Daoy (cell line): ENCODE measurements at places on chromosomes 2 and 18. TPM values are rescaled to one million over a fixed set of nuclear protein-coding genes. Genes with fewer than 3 reads are reported as not detected.

DNA sequence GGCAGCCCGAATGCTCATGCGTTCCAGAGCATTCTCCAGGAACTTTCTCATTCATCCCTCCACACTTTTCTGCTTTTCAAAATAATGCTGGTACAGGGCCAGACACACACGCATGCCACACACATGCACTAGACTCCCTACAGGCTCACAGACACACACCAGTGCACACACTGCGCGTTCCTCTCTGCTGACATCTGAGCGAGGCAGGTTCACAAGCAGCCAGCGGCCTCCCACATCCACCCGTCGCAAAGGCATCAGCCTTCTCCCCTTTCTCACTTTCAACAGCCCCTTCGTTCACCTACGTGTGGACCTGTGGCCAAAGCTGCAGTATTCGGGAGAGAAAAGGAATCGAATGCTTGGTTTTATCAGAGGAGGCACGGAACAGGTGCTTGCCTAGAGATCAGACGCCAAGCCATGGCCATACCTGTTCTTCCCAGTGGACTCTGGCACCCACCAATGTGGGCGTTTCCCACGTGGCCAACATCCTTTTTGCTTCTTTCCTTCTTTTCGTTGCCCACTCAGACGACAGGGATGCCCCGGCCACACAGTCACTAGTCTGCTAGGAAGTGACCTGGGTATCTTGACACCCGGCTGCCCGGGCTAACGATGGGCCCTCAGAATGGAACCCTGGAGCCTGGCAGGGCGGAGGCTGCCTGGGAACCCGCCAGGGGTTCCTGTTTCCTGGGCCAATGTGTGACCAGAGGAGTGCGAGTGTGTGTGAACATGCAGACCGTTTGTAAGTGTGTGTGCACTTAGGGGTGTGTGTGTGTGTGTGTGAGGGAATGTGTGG lies 85.8 kb upstream of the ID2 start:
- no peak for DNase-seq

- no peak for DNase-seq
These were observed 570.5 kb downstream of the TDRD15 start for GRCh38 chr2:21694079-21694878.

DNA sequence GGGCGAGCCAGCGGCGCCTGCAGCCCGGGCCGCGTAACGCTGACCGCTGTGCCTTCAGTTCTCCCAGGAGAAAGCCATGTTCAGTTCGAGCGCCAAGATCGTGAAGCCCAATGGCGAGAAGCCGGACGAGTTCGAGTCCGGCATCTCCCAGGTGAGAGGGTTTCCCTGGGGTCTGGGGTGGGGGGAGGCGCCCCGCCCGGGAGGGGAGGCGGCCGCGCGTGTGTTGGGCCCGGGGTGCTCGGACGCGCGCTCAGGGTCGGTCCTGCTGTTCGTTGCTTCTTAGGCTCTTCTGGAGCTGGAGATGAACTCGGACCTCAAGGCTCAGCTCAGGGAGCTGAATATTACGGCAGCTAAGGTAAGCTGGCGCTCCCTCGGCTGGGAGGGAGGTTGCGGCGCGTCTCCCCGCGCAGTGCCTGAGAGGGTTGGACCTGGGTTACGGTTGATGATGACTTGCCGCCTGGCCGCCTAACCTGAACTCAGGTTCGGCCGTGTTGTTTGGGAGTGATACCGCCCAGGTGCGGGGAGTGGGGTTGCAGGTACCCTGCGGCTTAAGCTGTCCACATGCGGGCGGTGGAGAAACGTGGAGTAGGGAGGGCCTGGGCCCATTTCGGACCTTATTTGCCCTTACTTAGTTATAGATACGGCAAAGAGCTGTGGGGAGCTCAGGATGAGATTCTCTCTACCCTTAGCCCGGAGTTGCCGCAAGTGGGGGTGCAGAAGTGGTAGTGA lies 638 bp downstream of the RPS7 start:
- DNase-seq, result no peak

ARPC2 gene
- 293 and 345 TPM in 2 replicates for total RNA-seq

DNA sequence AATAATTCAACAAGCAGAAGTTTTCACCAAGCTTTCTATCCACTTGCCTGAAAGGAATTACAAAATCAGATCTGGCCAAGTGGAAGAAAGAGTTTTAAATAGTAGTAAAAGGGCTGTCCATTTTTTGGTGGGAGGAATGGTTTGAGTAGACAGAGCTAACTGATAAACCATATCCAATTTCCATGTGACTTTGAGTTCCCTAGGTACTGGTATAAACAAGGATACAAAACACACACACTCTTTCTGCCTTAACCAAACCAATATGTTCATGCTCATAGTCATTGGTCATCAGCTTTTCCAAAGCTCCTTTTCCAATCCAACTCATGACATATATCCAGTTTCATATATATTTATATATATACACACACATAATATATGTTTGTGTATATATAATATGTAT lies 49.5 kb upstream of the REL start:
- DNase-seq, result no peak

NCKAP5 gene
- 8.4 and 8.8 TPM in 2 replicates for total RNA-seq

- no peak for DNase-seq
These were observed 39.4 kb upstream of the TXNDC2 start for GRCh38 chr18:9846162-9846925.

DNA sequence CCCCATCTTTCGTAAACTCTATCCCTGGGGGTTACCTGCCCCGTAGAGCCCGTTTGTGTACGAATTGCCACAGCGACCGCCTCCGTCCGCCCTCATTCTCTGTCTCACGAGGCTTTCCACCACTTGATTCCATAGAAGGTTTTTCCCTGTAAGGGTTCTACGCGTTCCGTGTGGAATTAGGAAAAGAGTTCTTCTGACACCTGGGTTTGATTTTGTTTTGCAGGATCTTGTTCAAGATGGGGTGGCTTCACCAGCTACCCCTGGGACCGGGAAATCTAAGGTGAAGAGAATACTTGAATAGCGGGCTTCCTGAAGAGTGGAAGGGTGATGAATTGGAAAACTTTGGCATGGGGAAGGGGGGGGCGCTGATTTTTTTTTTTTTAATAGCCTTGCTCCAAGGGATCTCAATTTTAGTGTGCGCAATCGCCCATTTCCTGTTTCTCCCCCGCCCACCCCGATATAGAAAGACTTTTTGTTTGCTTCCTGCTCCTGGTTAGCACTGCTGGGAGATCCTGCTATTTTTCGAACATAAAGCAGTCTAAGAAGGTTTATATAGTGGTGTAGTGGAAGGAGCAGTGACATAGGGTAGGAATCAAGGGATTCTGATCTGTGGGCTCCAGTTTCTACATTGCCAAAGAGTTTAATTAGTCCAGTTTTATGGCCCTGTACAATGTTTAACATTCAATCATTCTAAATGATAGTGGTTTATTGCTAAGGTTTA lies 564 bp downstream of the GCC2 start:
- peak; percentile 25 for DNase-seq

ITGB1BP1 gene
- 34.5 and 44.4 TPM in 2 replicates for total RNA-seq

- DNase-seq, result no peak
These were observed 157.3 kb downstream of the ARHGAP28 start for GRCh38 chr18:6886797-6887330.

TDRD15 gene
- 5.2 and 6.7 TPM in 2 replicates for total RNA-seq

MPHOSPH10 gene
- 40.7 and 41.9 TPM in 2 replicates for total RNA-seq

UGT1A6 gene
- 1.1 TPM in 1 of 2 replicates, not detected in the other for total RNA-seq

IFT172 gene
- total RNA-seq, result 21.1 and 30.1 TPM in 2 replicates

GRCh38 chr2:46657042-46657504 lies 177.7 kb downstream of the TMEM247 start:
- no peak for DNase-seq

ASTL gene
- total RNA-seq, result not detected in 2 replicates

- no peak for DNase-seq
These were observed 189.8 kb downstream of the GULP1 start for GRCh38 chr2:188481474-188481873.

- no peak for DNase-seq
These were observed 29.2 kb downstream of the NIFK start for GRCh38 chr2:121707344-121707919.

GRCh38 chr18:61546590-61546989 lies 213.4 kb downstream of the CDH20 start:
- peak; percentile 56 for DNase-seq

DNA sequence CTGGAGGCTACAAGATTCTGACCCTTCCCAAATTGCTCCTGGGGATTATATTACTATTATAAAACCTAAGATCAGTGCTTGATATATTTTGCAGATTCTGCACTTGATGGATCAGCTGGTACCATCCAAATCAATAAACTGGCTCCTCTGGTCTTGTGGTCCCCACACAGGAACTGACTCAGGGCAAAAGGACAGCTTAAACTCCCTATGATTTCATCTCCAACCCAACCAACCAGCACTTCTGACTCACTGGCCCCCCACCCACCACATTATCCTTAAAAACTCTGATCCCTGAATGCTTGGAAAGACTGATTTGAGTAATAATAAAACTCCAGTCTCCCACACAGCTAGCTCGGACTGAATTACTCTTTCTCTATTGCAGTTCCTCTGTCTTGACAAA lies 82.1 kb downstream of the TMEM163 start:
- DNase-seq, result peak; percentile 27

CFAP221 gene
- 0.29 and 2.0 TPM in 2 replicates for total RNA-seq

ABHD1 gene
- 1.7 TPM in 1 of 2 replicates, not detected in the other for total RNA-seq

GRCh38 chr2:62181843-62182242 lies 14.1 kb upstream of the B3GNT2 start:
- DNase-seq, result no peak

DNA sequence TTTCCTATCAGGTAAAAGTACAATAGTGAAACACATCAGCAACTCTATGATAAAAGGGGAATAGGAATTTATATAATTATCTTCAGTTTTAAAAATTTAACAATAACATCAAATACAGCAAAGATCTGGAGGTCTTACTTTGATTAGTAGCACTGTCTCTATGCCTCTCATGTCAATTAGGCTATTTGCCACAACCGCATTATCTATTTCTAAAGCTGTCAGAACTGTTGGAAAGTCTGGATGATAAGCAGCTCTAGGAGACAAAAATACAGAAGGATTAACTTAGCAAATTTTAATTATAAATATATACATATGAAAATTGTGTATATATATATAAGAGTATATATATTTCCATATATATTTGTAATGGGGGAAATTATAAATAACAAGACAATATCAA lies 45.1 kb downstream of the SMC6 start:
- no peak for DNase-seq

- no peak for DNase-seq
These were observed 67.2 kb upstream of the OTOS start for GRCh38 chr2:240207661-240208060.

REG1B gene
- not detected in 2 replicates for total RNA-seq

DNA sequence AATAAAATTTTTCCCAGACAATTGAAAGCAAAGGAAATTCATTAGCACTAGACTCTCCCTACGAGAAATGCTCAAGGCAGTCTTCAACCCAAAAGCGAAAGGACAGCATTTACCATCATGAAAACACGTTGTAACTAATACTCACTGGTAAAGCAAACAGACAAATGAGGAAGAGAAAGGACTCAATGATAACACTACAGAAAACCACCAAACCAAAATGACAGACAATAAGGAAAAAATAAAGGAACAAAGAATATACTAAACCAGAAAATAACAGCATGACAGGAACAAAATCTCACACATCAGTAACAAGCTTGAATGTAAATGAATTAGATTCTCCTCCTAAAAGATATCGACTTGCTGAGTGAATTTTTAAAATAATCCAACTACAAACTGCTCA lies 190.7 kb downstream of the NOL4 start:
- no peak for DNase-seq

GRCh38 chr2:231679908-231680284 lies 28.4 kb upstream of the PTMA start:
- DNase-seq, result no peak

GRCh38 chr2:160375037-160375436 lies 118.6 kb downstream of the RBMS1 start:
- no peak for DNase-seq

DNA sequence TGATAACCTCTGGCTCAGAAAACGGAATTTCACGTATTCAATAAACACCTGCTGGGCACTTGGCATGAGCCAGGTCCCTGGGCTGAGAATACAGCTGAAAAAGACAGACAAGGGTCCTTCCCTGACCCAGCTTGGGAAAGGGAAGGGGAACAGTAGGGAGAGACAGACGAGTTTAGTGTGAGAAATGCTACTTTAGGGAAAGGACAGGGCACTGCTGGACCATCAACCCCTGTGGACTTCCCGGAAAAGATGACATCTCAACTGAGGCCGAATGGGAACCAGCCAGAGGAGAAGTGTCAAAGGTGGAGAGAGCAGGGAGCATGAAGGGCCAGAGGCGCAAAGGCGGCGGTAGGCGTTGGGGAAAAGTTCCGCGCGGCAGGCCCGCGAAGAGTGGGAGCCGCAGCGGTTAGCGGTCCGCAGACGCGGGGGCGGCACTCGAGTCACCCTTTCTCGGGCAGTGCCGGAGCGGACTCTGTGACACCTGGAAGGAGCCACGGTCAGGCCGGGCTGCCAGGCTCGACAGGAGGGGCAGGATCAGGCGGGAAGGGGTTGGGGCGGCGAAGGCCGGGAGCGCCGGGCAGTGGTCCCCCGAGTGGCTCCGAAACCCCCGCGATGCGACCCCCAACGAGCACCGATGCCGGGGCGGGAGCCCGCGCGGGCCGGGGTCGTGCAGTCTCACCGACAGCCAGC lies 519 bp downstream of the TEX261 start:
- peak; percentile 25 for DNase-seq
